ENCODE measurements at places on chromosomes 6 and 20. TPM values are rescaled to one million over a fixed set of nuclear protein-coding genes. Genes with fewer than 3 reads are reported as not detected.

GRIK2 gene
- not detected for total RNA-seq

NKAPL gene
- total RNA-seq: not detected

DNA sequence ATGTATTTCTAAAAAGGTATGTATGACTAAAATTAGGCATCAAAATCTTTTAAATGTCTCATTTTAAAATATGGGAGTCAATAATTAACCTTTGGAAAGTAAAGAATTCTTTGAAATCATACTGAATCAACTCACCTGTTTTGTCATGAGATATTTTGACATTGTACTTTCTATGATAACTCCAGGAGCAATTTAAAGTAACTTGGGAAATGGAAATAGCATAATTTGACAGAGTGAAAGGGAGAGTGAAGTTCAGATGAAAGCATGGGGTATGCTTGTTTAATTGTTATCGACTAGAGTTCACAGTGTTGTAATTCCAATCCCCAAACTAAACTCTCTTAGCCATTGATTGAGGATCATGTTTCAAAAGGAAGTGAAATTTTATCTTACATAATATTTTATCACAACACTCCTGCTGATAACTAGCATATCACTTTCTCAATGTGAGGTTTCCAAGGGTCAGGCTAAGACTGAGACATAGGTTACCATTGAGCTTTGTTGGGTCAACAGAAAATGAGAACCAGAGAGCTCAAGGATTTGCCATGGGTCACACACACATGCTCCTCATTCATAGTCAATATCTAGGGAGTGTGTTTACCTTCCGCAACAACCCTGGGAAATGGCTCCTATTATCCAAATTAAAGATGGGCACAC lies 2.3 kb downstream of the GSTA1 start:
- no peak overlapping the region for H3K4me3 ChIP-seq
- no peaks in the 10 kb centered on the region for H3K4me1 ChIP-seq
- no peaks in the 10 kb centered on the region for H3K36me3 ChIP-seq
- DNase-seq: no peak

KHDRBS2 gene
- not detected for total RNA-seq

- no peaks in the 10 kb centered on the region for H3K27me3 ChIP-seq
- peaks cover 34% of the 10 kb centered on the region for H3K4me1 ChIP-seq
- DNase-seq: no peak
Observed at GRCh38 chr6:8029243-8029870, 34.8 kb downstream of the BLOC1S5 start.

GPSM3 gene
- 118 TPM for total RNA-seq

SLC4A11 gene
- total RNA-seq: 1.1 TPM

GRCh38 chr20:8898823-8899222 lies 170.1 kb upstream of the PLCB4 start:
- no peaks in the 10 kb centered on the region for H3K27me3 ChIP-seq
- no peak overlapping the region for H3K4me3 ChIP-seq
- no peak for DNase-seq
- no peaks in the 10 kb centered on the region for H3K36me3 ChIP-seq
- no peak overlapping the region for H3K27ac ChIP-seq
- H3K4me1 ChIP-seq: no peaks in the 10 kb centered on the region

DNA sequence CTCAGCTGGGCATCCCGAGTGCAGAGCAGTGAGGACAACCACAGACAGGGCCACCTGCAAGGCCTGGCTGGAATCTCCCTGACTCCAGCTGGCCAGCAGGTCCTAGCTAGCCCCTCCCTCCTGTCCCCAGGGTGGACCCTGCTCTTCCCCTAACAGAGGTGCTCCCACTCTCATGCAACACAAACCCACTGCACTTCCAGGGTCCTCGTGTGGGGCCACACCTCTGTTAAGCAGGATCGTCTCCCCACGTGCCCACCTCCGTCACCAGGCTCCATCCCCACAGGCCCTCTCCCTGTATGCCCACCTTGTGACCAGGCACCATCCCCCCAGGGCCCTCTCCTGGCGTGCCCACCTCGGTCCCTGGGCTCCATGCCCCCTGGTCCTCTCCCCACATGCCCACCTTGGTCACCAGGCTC lies 17.3 kb downstream of the TAF4 start:
- no peak overlapping the region for H3K27ac ChIP-seq
- H3K36me3 ChIP-seq: no peaks in the 10 kb centered on the region
- peaks cover 30% of the 10 kb centered on the region for H3K4me1 ChIP-seq
- no peaks in the 10 kb centered on the region for H3K27me3 ChIP-seq
- no peak for DNase-seq
- H3K4me3 ChIP-seq: no peak overlapping the region

DNA sequence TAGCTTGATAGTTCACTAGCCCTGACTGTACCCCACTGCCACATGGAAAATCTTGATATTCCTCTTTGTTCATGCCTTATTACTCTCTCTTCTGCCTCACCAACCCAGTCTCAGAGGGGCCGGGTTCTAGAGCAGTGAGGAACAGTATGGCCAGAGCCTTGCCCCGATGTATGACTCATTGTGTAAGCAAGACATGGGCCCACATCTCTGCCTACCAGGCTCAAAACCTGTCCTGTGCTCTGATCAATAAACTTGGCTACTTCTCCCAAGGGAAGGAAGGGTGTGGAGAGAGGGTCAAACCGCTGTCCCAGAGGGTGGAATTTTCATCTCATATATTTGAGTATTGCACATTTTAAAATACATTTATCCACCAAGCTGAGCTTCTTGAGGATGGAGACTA lies 91.7 kb downstream of the DNAH8 start:
- no peak for DNase-seq
- no peak overlapping the region for H3K27ac ChIP-seq
- no peaks in the 10 kb centered on the region for H3K4me1 ChIP-seq
- H3K4me3 ChIP-seq: no peak overlapping the region
- peaks cover 29% of the 10 kb centered on the region for H3K27me3 ChIP-seq

COL11A2 gene
- 1.0 TPM for total RNA-seq

GRCh38 chr20:44596010-44596409 lies 13.6 kb downstream of the PKIG start:
- no peak for DNase-seq
- no peaks in the 10 kb centered on the region for H3K27me3 ChIP-seq
- H3K36me3 ChIP-seq: no peaks in the 10 kb centered on the region
- no peak overlapping the region for H3K27ac ChIP-seq
- peaks cover 7% of the 10 kb centered on the region for H3K4me1 ChIP-seq

- peaks cover 2% of the 10 kb centered on the region for H3K27me3 ChIP-seq
- H3K4me3 ChIP-seq: no peak overlapping the region
- peak; percentile 33 for DNase-seq
- H3K36me3 ChIP-seq: no peaks in the 10 kb centered on the region
- H3K4me1 ChIP-seq: no peaks in the 10 kb centered on the region
Observed at GRCh38 chr6:165729307-165729936, 66.4 kb upstream of the PDE10A start.

GRCh38 chr20:46056970-46057855 lies 28.2 kb downstream of the SLC12A5 start:
- peaks cover 24% of the 10 kb centered on the region for H3K36me3 ChIP-seq
- no peak overlapping the region for H3K4me3 ChIP-seq
- H3K4me1 ChIP-seq: peaks cover 39% of the 10 kb centered on the region
- peak; percentile 35 for DNase-seq
- H3K27me3 ChIP-seq: peaks cover 11% of the 10 kb centered on the region

DNA sequence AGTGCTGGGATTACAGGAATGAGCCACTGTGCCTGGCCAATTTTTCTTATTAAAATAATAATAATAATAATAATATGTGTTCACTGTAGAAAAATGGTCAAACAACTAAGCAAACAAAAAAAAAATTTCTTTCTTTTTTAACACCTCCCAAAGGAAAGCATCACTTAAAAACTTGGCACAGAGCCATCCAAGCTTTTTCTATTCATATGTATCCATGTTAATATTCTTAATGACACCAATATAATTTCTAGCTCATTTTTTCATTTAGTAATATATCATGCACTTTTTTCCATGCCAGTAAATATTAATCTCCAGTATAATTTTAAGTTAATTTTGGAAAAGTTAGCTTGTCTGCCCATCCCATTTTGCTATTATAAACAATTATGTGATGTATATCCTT lies 101.8 kb downstream of the MBOAT1 start:
- H3K27ac ChIP-seq: no peak overlapping the region
- H3K4me3 ChIP-seq: no peak overlapping the region
- H3K36me3 ChIP-seq: peaks cover 10% of the 10 kb centered on the region
- H3K4me1 ChIP-seq: no peaks in the 10 kb centered on the region

DNA sequence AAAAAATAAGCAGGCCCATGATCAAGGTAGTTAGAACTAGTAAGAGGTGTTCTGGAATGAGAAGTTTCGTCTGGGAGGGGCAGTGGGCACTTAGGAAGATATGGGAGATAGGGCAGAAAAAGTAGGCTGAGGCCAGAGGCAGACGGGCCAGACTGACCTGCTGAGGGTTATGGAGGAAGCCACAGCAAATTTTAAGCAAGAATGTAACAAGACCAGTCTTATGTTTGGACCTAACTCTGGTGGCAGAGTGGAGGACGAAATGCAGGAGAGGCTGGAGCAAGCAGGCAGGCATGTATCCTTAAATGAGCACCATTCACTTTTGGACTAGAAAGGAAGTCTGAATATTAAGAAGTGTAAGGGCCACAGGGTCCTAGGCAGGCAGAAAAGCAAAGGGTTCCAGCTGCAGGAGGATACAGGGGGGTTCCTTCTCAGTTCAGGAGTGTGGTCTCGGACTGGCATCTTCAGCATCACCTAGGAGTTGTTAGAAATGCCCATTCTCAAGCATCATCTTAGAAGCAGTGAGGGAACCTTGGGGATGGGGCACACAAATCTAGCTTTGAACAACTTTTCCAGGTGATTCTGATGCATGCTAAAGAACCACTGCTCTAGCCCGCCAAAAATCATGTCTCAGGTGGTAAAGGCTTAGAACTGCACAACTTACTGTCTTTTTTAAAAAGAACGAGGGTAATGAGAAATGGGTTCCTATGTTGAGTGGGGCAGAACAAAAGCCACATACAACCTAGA lies 1.7 kb upstream of the DSTN start:
- peaks cover 20% of the 10 kb centered on the region for H3K4me1 ChIP-seq
- no peak for DNase-seq
- no peak overlapping the region for H3K27ac ChIP-seq
- no peaks in the 10 kb centered on the region for H3K27me3 ChIP-seq

GRCh38 chr6:26536571-26537159 lies 1.5 kb upstream of the HMGN4 start:
- H3K27me3 ChIP-seq: peaks cover 2% of the 10 kb centered on the region
- peak overlapping the region; percentile 84 for H3K4me3 ChIP-seq
- peaks cover 23% of the 10 kb centered on the region for H3K36me3 ChIP-seq
- H3K27ac ChIP-seq: peak overlapping the region; percentile 97
- H3K4me1 ChIP-seq: peaks cover 65% of the 10 kb centered on the region
- DNase-seq: peak; percentile 74

GRCh38 chr6:30443657-30444450 lies 45.5 kb upstream of the HLA-E start:
- H3K4me1 ChIP-seq: peaks cover 7% of the 10 kb centered on the region
- peak; percentile 22 for DNase-seq
- H3K36me3 ChIP-seq: no peaks in the 10 kb centered on the region
- no peak overlapping the region for H3K4me3 ChIP-seq

- peaks cover 32% of the 10 kb centered on the region for H3K4me1 ChIP-seq
- H3K27ac ChIP-seq: peak overlapping the region; percentile 67
- peak overlapping the region; percentile 25 for H3K4me3 ChIP-seq
- H3K27me3 ChIP-seq: no peaks in the 10 kb centered on the region
- H3K36me3 ChIP-seq: peaks cover 13% of the 10 kb centered on the region
Observed at GRCh38 chr6:145865595-145865994, 51.0 kb upstream of the FBXO30 start.

LY6G6C gene
- total RNA-seq: not detected

DNA sequence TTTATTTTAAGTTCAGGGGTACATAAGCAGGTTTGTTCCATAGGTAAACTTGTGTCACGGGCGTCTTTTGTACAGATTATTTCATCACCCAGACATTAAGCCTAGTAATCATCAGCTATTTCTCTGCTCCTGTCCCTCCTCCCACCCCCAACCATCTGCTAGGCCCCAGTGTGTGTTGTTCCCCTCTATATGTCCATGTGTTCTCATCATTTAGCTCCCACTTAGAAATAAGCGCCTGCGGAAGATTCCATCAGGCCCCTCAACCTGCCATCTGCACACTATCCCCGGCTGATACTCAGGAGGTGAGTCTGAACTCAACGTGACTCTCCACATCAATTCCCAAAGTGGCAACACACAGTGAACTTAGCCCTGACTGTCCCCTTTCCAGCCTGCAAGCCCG lies 228.0 kb upstream of the SYNDIG1 start:
- H3K27ac ChIP-seq: no peak overlapping the region
- DNase-seq: no peak
- no peak overlapping the region for H3K4me3 ChIP-seq
- no peaks in the 10 kb centered on the region for H3K36me3 ChIP-seq
- H3K4me1 ChIP-seq: no peaks in the 10 kb centered on the region

DNA sequence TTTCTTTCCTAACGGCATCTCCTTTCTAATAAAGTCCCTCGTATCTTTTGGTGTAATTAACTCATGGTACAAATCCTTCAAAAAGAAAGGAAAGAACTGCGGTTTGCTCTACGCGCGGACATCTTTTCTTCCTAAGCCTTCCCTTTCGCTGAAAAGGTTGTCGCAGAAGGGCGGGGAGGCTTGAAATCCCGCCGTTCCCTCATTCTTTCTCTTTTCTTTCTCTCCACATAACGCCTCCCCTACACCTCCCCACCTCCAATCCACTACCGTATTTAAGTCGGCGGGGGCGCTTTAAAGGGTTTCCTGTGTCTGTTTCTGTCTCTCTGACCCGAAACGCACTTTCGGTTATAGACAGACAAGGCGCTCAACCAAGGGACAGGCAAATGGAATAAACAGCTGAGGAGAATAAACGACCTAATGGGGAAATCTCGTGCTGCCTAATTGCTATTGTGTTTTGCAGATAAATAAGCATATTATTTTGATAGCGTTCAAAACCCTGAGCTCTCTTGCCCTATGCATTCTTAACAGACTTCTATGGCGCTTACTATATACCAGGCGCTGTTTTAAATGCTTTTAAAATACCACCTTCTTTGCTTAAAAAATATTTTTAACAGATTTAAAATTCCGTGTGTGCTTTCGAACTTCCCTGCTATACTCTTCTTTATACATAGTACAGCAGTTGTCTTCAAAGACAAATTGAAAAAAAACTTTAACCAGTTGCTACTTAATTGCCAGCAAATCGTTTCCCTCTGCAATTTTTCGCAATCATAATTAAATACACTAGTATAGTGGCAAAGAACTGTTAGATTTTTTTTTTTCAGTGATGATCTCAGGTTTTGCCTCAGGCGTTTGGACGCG lies 2.5 kb upstream of the HEY2 start:
- H3K27ac ChIP-seq: peak overlapping the region; percentile 16
- H3K4me3 ChIP-seq: peak overlapping the region; percentile 77
- peaks cover 29% of the 10 kb centered on the region for H3K4me1 ChIP-seq
- peaks cover 65% of the 10 kb centered on the region for H3K27me3 ChIP-seq

DNA sequence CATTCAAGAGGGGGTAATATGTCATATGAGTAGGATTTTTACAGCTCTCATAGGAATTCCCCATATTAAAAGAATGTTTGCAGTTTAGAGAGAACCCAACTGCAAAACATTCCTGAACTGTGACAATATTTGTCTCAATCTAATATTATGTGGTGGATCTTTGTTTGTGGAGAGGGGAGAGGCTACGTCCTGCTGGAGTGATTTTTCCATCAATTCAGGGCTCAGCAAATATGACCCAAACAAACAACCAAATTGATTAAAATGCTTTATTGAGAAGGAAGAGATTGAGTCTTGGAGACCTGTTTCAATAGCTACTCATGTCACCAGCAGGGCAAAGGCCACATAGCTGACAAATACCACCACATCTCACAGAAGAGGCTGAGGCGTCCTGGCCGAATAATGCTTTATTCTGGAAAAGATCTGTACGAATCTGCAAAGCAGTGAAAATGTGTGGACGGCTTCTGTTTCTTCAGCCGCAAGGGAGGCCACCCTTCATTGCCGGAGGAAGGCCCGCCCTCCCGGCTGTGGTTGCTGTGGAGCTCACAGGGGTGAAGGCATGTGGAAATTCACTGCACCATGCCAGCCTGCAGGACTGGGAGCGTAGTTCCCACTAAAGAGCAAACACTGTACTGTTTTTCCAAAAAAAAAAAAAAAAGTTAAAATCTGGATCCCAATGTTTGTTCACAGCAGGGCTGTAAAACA lies 89.7 kb upstream of the QKI start:
- H3K27me3 ChIP-seq: peaks cover 5% of the 10 kb centered on the region
- H3K36me3 ChIP-seq: no peaks in the 10 kb centered on the region
- H3K4me3 ChIP-seq: no peak overlapping the region

C6orf163 gene
- total RNA-seq: 0.95 TPM

Data from activated CD4-positive, alpha-beta memory T cell treated with anti-CD3 and anti-CD28 coated beads for 36 hours (primary cell).